Activated CD4-positive, alpha-beta T cell treated with anti-CD3 and anti-CD28 coated beads for 4 hours (primary cell): ENCODE measurements at places on chromosomes 4 and X.

- no peak for DNase-seq
Observed at GRCh38 chr4:121829511-121829910, 5.8 kb upstream of the CCNA2 start.

GRCh38 chr4:106627051-106627450 lies 258.5 kb upstream of the GIMD1 start:
- no peak for DNase-seq

GRCh38 chr4:185711726-185712125 lies 100.3 kb downstream of the SORBS2 start:
- DNase-seq: no peak

DNA sequence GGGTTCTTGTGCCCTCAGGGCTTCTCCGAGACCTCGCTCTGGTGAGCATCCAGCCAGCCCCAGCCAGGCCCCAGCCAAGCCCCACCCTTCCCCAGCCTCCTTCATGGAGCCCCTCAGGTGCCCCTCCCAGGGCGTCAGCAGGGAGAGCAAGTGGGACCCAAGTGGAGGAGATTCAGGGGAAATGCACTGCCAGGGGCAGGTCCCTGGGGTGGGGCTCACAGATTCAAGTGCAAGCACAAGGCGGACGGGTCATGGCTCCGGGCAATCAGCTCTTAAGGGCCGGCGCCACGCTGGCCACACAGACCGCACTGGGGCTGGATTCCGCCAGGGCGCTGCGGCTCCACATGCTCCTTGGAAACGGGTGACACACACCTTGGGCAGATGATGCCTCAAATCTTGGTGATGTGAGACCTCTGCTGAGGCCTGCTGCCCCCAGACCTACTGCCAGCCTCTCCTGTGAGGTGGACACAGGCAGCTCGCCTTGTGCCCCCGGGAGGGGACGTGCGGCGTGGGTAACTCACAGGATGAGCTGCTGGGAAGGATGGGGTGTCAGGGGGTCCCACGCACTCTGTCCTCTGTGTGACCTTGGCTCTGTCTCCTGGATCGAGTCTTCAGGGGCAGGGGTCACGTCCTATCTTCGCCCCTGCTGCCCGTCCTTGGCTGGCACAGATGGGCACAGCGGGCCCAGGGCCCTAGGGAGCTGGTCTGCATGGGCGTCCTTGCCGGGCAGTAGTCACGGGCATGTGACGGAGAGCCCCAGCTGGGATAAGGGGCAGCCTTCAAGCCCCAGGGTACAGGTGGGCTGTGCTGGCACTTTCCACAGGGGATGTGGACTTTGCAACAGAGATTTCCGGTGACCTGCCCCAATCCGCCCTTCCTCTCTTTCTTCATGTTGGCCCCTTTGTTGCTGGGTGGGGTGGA lies 17.1 kb downstream of the NAT8L start:
- no peak for DNase-seq

GRCh38 chr4:159379836-159380235 lies 277.0 kb downstream of the RAPGEF2 start:
- DNase-seq: no peak

- no peak for DNase-seq
Observed at GRCh38 chr4:169611157-169611556, 1.2 kb downstream of the NEK1 start.

DNA sequence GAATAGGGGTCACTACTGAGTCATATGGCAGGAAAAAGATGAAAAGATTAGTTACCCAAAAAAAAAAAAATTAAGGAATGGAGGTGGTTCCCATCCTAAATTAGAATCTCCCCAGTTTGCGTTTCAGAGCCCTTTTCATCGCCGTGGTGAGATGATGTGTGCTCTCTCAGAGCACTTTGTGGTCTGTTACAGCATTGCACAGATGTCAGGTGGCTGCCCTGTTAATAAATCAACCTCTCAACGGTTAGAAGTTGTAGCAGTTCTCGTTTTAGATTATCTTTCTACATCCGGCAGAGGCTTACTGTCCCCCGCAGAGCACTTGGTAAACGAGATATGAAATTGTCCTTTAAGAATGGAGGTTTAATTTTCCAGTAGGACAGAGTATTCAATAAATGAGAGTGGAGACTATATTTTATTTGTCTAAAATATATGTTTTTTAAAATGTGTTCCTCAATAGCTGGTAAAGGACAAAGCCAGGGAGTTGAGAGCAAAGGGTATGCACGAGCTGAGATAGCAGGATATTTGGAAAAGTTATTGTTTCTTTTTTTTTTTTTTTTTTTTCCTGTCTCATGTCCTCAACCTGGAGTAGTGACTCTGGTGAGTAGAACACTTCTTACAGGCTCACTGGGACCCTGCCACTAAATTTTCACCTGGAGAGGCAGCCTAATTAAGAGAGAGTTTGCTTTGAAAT lies 26.9 kb downstream of the AFF1 start:
- no peak for DNase-seq

DNA sequence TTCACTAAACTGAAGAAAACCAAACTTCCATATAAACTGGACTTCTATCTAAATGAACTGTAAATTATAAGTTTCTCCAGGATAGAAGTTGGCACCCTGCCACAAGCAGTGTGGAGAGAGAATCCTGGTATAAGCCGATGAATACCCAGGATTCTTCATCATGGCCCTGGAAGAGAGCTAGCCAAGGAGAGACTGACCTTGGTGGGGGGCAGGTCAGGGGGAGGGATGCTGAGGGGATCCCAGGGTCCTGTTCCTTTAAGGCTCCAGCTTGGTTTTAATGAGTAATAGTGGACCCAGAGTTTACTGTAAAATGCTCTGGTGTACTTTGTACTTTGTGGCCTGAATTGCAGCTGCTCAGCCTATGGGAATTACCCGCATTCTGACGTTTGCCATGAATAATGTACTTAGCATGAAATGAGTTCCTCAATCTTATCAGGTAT lies 16.9 kb downstream of the RASSF6 start:
- no peak for DNase-seq

DNA sequence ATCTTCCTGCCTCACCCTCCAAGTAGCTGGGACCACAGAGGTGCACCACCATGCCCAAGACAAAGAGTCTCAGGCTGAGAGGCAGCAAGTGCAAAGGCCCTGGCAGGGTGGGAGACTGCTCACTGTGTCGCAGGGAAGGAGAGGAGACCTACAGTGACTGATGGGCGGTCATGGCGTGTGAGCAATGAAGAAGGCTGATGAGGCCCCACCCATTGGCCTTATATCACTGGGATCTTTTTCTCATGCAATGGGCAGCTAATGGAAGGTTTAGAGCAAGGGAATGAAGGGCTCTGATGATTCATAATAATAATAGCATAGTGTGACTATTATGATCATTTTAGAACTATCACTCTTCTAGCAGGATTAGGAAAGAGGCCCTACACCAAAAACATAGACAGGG lies 20.9 kb downstream of the FAM9C start:
- no peak for DNase-seq

DNA sequence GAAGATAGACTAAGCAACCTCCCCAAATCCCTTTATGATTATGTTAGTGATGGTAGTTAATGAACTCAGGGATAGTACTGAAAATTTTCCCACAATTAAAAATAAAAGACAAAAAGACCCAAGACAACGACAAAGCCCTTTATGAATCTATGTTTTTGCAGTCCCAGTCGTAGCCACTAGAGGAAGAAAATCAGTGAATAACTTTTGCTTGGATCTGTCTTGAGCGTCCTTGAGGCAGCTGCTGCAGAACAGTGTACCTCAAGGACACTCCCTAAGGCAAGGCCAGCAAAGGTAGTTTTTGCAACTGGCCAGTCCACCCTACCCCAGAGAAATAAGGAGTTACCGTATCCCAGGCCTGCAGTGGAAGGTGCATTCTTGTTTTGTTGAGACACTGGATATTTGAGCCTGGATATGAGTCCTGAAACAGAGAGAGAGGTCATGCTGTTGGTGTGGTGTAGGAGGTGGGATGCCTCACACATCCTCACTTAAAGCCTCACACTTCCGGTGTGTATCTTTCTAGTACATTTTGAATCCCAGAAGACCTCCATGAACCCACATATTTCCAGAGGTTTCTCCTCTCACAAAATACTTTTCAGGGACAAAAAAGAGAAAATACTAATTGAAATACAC lies 8.7 kb upstream of the TIMM8A start:
- DNase-seq: no peak

- no peak for DNase-seq
Observed at GRCh38 chrX:150223176-150224015, 139.7 kb upstream of the MAMLD1 start.

GRCh38 chrX:50865311-50865710 lies 45.2 kb upstream of the BMP15 start:
- no peak for DNase-seq

GRCh38 chr4:108703370-108703769 lies 53.0 kb downstream of the OSTC start:
- DNase-seq: no peak

DNA sequence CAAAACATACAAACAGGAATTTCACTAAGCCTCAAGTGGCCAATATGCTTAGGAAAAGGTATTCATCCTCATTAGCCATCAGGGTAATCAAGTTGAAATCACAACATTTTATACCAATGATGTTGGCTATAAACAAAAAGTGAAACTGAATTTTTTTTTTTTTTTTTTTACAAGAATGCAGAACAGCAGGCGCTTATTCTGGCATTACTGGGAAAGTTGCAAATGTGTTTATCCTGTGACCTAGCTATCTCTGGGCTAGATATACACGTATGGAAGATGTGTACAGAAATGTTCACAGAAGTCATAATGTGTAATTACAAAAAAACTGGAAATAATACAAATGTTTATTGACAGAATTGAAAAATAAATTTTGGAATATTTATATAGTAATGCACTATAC lies 1430.4 kb upstream of the TENM3 start:
- DNase-seq: no peak

DNA sequence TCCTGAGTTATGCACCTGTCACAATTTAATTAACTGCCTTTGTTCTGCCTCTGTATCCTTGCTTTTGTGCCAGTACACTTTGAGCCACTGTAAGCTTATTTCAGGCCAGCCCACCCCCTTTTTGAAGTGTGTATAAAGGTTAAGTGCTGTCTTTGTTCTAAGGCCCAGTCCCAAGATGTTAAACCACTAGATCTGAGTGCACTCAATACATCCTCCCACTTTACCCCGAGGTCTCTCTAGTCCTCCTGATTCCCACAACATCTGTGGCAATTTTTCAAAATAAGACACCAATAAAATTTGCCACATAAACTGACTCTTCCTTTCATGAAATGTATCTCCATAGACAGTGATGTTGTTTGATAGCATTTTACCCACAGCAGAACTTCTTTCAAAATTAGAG lies 124.1 kb upstream of the SPIN4 start:
- no peak for DNase-seq

DNA sequence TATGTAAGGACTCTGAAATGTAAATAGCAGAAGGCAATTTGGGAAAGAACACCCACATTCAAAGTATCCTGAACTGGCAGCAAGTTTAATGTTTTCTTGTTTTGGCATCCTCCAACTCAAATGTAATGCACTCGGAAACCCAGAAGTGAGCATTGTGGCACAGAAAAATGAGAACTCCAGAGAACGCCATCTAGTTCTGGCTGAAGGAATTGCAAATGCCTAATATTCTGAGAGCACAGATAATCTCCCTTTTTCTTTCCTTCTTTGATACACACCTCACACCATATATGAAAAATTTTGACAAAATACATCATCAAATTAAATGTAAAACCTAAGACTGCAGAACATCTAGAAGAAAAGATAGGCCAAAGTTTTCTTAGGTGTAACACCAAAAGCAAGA lies 52.1 kb downstream of the PWWP3B start:
- no peak for DNase-seq

DNA sequence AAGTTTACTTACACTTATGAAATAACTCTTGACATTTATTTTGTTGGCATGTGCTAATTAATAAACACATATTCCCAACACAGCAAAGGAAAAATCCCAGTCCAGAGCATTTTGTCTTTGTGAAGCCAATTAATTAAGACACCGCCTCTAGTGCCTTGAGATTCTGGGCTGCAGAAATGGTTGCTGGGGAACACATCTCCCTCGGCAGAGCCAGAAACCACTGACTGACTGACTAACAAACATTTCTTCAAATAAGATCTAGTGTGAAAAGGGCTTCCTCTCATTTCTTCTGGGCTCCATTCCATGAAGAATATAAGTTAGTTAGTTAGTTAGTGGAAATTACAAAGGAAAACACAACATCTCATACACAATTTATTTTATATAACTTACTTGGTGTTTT lies 28.4 kb upstream of the NAP1L5 start:
- no peak for DNase-seq

DNA sequence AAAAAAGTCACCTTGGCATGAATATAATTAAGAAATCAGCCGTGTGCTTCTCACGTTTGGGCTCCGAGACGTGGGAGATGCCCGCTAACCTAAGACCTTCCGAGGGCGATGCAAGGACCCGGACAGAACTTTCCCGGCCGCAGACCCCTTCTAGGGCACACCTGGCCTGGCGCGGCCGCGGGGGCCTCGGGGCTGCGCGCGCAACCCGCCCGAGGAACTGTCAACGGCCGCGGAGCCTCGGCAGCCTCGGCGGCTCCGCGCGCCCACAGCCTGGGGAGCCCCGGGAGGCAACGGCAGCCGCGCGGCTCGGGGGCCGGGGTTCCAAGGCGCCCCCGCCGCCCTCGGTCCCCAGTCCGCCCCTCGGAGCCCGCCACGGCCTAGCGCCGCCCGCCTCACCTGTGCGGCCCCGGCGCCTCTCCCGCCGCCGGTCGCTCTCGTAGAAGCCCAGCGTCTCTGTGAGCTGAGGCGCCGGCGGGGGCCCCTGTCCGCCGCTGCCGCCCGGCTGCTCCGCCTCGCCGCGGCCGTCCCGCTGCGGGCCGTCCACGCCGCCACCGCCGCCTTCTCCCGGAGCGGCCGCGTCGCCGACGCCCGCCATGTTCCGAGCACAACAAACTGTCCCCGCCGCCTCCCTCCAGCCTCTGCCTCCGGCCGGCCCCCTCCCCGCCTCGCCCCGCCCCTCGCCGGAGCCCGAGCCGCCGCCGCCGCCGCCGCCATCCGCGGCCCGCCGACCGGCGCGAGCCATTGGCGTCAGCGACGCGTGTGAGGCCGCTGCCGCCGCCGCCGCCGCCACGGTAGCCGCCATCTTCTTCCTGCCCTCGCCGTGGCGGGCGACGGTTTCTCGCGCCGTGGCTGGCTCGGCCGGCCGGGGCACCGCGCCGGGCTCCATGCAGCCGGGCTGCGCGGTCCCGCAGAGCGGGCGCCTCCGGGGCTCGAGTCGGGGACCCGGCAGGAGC lies at the start of gene TAPT1:
Gene TAPT1, minus strand, starts transcription at position 609 of the 953 bp plus-strand sequence. Its CDS starts 14 bp downstream, at position 595.
- peak; percentile 74 for DNase-seq

- DNase-seq: no peak
Observed at GRCh38 chr4:171622729-171623128, 190.5 kb upstream of the GALNTL6 start.

GRCh38 chr4:55920571-55920970 lies 28.2 kb upstream of the CEP135 start:
- DNase-seq: no peak

DNA sequence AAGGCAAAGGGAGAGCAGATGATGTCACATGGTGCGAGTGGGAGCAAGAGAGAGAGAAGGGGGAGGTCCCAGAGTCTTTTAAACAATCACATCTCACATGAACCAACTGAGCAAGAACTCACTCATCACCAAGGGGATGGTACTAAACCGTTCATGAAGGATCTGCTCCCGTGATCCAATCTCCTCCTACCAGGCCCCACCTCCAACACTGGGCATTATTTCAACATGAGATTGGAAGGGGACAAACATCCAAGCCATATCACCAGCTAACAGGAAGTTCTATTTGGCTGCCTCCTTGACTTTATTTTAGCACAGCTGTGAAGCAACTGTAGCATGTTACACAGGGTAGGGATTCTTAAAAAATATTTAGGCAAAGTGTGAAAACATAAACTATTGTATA lies 102.5 kb downstream of the DDIT4L start:
- no peak for DNase-seq
